Suppressor macrophage treated with lipopolysaccharide for 1 hour (primary cell): ENCODE measurements at places on chromosomes 2 and 18.

DNA sequence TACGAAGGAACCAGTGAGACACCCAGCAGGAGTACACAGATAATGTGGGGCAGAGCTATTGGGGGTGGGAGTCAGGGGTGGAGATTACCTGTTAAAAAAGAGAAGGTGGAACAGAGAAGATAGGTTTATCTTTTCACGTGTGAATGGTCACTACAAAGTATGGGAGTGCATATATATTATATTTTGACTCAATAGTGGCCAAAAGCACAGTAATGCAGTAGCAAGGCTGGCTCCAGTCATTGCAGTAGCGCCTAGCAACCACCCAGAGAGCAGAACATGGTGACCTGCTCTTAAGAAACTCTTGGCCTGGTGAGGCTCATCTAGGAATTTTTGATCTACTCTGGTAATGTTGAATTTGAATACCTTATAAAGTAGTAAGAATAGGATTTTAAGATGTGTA is 1.0 kb downstream of the IMPACT start:
- DNase-seq = peak; percentile 14

- peak; percentile 83 for DNase-seq
Observed at GRCh38 chr2:217650716-217651360, 352.0 kb downstream of the TNS1 start.

DNA sequence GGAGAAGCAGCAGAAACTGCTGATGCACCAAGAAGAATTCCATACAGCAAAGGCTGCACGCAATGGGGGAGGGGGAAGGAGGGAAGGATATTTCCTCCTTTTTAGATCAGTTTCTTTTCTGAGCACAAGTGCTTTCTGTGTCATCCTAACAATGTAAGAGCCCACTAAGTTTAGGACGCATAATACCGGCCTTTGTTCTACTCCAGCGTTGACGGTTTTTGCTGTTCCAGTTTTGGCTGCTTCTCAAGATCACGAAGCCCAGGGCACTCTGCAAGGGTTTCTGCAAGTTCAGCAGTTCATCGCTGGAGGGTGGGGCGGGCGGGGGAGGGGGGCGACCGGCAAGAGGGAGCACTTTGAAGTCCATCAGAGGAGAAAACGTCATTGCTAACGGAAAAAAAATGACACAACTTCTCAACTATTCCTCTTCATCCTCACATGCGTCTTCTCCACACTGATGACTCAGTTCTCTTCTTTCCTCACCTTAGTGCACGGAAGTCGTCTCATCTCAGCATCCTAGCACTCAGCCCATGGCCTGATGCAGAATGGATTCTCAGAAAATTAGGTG is 8.7 kb downstream of the FAM178B start:
- peak; percentile 30 for DNase-seq

DNA sequence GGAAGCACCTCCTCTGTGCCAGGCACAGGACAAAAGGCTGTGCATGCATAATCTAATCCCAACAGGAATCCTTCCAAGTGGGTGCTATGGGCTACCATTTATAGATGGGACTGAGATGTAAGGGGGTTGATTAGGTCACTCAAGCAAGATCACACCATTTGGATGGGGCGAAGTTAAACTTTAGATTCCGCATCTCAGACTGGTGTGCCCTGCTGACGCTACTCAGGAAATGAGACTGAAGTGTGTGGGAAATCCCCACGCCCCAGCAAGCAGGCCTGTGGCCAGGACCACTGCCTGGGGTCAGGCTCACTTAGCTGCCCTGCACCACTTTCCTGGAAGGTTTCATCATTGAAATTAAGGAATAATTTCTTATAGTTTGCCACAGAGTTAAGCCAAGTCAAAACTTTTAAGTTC is 70.5 kb upstream of the PPP1CB start:
- DNase-seq = peak; percentile 91

DNA sequence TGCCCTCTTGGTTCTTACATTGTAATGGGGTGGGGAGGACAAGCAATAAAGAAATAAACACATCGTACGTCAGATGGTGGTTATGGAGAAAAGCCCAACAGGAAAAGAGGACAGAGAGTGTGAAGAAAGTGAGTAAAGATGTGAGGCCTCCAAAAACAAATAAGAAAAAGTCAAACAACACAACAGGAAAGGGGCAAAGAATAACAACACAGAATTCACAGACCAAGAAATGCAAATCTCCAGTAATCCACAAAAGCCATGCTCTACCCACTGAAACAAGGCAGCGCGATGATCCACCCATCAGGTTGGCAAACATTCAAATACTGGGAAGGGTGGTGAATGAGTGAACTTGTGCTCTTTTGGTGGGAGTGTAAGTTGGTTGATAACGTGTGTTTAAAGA is 16.7 kb upstream of the DUSP2 start:
- no peak for DNase-seq

- DNase-seq = no peak
Observed at GRCh38 chr2:137700681-137701080, 263.6 kb upstream of the HNMT start.

DNA sequence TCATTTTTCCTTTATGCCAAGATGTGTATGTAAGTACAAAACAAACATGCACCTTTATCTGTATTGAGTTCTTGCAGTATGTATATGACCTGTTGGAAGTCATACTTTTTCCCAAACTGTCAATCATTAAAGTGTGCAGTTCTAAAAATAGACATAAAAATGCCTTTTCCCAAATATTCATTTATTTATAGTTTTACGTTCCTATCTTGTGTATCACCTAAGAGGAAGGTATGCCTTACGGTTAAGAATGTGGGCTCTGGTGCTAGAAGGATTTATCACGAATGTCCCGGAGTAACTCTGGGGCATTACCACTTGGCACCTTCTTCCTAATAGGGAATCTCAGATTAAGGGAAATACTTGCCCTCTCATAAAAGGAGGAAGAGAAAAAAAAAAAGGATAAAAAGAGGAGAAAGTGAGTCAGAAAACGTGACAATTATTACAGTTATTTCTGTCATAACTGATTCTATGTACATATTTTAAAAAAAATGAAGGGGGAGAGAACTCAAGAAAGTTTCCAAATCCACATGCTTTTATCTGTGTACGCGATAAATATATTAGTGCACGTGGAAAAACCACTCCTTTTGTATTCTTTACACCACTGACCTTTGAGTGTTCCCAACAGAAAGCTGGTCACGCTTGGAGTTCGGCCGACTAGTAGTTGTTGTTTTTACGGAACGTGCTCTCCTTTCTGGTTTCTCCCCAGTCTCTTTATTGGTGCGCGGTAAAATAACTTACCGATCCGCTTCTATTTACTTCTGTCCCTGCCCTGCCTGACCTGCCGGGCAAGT is 721 bp downstream of the MCEE start:
- DNase-seq = peak; percentile 8

DNA sequence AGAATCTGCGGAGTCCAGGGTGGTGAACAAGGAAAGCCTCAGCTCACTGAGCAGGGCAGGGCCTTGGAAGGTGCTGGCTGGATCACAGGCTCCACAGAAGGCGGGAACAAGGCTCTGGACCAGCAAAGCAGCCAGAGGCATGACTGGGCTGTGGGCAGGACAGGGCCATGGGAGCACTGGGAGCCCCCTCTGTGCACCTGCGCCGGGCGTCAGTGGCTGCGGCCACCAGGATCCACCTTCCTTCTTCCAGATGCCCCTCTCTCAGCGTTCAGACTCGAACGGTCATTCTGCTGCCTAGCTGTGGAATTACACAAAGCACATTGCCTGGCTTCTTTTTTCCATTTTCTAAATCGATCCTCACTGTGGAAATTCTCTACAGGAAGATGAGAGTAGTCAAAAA is 621.2 kb downstream of the GALR1 start:
- DNase-seq = no peak

DNA sequence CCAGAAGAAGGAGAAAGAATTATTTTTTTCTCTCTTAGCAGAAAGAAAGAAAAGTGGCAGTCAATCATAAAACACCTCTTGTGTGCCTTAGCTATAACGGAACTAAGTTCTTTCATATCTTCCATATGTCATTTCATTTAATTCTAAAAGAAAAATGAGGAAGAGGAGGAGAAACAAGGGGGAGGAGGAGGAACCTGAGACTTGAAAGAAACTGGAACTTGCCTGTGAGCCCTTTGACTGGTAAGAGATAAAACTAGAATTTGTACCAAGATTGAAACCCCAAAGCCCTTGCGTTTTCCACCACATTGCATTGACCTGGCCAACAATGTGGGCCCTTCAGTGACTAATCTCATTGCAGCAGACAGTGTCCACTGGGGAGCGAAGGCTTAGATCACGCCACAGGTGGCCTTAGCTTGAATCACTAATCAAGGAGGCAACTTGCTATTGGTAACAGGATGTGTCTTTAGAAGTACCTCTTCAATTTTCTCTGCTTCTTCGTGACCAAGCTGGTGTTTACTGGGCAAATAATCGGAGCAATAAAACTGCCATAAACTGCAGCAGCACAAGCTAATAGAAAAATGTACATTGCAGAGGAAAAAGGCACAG is 307.9 kb downstream of the CLIP4 start:
- DNase-seq = peak; percentile 12
